ENCODE measurements at places on chromosomes 4 and X. TPM values are rescaled to one million over a fixed set of nuclear protein-coding genes. Genes with fewer than 3 reads are reported as not detected.

DNA sequence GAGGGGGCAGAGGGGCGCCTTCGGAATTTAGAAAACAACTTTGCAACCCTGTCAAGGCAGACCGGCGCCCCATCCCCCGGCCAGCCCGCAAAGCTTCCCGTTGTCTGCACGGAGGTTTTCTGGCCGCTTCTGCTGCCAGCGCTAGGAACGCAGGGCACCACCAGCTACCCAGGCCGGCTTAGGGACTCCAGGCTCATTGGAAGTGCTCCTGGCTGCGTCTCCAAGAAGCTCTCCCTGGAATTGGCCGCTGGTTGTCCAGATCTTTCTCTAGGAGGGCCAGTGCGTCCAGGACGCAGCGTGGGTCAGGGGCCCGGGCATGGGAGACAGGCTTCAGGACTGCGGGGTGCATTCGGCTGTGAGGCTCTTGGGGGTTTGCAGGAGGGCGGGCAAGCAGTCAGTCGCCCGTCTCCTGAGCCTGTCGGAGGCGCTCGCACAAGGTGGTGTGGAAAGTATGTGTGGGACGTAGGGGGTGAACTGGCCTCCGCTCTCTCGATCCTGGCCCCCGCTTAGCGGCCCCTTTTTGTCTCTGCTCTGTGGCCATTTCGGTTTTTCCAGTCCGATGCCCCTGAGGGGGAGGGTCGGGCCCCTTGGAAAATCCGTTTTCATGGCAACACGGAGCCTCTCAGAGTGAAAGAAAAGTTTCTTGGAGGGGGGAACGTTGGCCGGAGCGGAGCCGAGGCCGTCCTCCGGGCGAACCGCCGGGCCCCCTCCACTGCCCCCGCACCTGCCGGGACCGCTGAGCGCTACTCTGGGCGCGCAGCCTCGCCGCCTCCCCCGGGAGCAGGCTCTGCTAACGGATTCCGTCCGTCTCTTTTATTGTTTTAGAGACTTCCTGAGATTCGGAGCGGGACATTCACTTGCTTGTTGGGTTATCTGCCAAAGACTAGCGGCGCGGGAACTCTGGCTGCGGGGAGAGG, 810 bp upstream of the SOX3 start:
- DNase-seq: no peak

The ADH1A gene
- not detected for total RNA-seq

The TLR10 gene
- total RNA-seq: 0.41 TPM

The PABPC1L2B gene
- not detected for total RNA-seq

GRCh38 chrX:134868771-134869495, 121.9 kb upstream of the SMIM10 start:
- DNase-seq: no peak

The N4BP2 gene
- 34.4 TPM for total RNA-seq
